ENCODE measurements at places on chromosomes 2 and 18.

DNA sequence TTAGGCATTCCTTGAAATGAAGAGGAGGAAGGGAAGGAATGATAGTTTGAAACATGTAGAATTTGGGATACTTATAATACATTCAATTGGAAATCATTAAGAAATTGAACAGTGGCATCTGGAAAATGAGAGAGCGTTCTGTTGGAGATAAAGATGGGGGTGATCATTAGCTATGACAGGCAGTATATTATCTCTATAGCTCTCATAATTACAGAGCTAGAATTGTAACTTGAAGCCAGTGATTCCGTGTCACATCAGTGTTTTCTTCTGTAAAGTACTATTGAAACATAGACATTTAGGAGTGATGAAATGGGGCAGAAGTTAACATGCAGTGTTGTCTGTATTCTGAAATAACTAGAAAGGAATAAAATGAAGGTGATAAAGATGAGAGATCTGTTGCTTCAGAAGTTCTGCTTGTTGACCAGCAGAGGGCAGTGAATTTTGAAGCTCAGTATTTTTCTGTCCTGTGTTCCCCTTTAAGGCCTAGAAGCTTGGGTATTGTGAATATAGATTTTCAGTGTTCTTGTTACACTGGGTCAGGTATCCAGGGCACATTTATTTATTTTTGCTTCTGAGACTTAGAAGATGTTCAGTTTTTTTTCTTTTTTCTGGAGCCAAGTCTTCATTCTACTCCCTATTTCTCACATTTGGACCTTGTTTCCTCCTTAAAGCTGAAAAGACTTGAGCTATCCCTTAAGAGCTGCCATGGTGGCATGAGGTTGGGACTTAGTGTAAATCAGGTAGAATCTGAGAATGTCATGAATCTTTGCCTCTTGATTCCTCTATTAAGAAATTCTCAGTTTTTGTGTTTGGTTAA, 157.4 kb downstream of the TAF4B start:
- no peak for DNase-seq

- DNase-seq, result no peak
Observed at GRCh38 chr2:38200598-38200997, 124.6 kb upstream of the CYP1B1 start.

DNA sequence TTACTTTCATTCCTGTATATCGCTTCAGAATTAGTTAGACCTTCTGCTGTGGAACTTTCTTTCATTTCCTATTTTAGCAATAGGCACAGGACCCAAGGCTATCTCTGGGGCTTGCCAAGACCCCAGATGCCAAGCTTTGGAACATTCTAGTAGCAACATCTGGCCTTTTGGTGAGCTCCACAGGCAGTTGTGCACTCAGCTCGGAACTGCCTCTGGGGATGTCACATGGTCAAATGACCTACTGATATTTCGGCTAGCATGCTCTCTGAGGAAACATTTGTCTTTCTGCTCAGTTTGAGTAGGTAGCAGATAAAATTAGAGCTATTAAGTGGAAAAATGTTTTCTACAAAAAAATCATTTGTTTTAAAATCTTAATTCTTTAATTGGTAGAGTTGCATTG, 76.6 kb upstream of the ITGA4 start:
- no peak for DNase-seq

- no peak for DNase-seq
Observed at GRCh38 chr2:48933828-48934497, 178.4 kb upstream of the LHCGR start.

DNA sequence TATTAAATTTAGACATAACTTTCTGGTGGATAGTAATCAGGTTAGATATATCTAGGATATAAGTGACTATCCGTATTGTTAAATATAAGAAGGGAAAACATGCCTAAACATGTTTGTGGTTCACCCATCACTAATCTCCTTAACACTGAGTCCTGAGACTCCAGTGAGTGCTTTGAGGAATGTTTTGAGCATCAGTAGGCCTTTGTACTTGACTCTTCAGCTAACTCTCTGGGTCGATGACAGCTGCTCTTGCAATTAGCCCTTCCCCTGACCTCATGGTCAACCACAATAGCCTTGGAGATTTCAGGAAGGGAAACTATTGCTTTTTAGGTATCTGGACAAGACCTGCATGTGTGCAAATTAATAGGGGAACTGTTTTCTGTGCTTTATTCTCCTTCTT, 716.8 kb downstream of the EPHA4 start:
- no peak for DNase-seq

DNA sequence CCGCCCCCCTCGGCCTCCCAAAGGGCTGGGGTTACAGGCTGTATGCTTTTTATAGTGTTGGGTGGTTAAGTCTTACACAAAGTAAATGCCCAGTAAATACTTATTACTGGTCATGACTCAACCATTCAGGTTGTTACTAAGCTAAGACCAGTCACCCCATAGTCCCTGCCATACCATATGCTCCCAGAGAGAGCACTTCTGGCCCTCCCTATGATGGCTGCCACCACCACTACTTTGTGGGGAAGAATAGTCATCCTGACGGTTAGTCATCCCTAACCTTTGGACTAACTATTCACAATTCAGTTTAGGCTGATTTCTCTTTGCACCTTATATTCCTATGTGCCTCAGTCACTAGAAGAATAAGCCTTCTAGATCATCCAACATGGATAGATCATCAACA, 42.0 kb upstream of the MSH2 start:
- no peak for DNase-seq

GRCh38 chr2:218980735-218981389, 4.1 kb downstream of the FEV start:
- DNase-seq, result no peak

DNA sequence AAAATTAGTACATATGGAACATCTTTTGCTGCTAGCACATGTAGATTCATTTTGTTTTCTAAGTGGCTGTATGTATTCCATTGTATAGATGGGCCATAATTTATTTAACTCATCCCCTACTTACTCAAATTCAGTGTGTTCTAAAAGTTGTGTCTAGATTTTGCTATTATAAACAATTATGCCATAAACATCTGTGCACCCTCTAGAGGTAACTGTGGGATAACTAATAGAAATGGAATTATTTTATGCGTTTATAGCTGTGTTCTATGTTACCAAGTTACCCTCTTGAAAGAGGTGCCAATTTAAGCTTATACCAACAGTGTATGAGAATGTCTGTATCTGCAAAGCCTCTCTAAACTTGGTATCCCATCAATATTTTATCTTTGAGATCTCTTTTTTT, 100.4 kb downstream of the MMADHC start:
- no peak for DNase-seq

DNA sequence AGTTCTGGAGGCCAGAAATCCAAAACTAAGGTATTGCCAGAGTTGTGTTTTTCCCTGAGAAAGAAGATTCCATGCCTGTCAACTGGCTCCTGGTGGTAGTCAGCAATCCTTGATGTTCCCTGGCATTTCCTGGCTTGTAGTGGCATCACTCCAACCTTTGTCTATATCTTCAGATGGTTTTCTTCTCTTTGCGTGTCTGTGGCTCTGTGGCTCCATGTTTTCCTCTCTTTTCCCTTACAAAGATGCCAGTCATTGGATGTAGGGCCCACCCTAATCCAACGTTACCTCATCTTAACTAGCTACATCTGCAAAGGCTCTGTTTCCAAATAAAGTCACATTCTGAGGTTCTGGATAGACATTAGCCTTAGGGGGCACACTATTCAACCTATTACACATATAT, 41.8 kb downstream of the SLC14A1 start:
- no peak for DNase-seq

DNA sequence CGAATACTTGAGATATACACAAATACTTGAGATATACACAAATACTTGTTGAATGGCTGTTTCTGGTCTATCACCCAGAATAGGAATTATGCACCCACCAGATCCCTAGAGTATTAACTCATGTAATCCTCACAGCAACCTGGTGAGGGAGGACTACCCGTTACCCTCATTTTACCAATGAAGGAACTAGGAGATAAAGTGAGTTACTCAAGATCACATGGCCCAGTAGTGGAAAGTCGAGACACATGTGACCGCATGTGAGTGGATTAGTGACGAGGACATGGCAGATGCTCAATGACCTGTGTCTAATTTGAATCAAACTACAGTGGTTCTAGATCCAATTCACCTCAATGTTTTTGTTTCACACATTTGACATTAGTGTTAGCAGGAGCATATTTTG, 2.4 kb downstream of the MOGAT1 start:
- DNase-seq, result no peak

DNA sequence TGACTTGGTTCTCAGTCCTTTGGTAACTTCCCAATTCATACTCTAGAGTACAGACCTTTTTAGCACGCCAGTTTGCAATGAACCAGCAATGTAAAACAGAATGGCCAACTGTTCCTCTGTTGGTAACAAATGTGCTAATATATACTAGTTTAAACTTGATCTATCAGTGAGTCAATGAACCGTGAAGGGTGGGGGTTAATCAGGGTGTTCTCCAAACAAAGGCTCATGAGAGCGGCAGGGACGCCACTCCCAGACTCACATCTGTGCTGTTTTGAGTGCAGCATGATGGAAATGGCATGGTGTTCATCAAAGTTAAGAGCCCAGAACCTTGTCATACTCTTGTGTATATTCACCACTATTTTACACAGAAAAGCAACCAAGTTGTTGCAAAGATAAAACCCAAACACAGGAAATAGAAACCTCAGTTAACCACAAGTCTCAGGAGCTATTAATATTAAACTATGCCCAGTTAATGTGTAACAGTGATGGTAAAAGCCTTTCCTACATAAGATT, 70.3 kb downstream of the CERKL start:
- DNase-seq, result no peak

GRCh38 chr2:61789807-61790602, 63.9 kb downstream of the FAM161A start:
- no peak for DNase-seq

DNA sequence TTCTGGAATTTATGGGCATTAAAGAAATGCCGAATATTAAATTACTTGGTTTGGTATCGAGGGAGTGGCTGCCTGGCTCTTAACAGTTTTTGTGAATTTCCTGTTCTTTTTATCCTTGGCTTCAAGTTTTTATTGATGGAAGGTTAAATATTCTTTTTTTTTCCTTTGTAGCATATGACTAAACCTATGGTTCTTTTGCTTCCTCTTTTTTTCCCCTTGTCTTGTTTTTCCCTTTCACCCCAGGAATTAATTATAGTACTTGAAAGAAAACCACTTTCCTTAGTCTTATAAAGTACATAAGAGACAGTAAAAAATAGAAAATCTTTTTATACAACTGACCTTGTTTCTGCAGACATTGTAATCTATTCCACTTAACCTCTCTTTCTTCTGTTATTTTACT, 42.4 kb downstream of the MGAT5 start:
- no peak for DNase-seq

GRCh38 chr2:45330637-45331409, 280.2 kb downstream of the SRBD1 start:
- DNase-seq, result no peak

DNA sequence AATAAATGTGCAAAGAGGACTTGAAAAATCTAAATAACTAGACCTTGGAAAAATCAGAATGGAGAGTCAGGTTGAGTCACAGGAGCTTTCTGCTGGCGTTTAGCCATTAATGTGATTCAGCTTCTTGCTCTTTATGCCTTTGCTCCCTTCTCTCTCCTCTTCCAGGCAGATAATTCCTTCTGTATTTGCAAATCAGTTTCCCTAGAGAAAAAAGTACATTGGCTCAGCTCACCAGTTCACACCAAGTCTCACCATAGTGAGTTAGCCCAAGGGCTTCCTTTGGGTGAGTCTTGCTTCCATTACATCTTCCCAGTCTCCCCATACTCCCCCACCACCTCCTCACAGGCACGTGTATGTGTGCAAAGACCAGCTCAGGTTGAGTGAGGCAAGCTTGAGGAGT, 73.6 kb downstream of the CYBRD1 start:
- no peak for DNase-seq

DNA sequence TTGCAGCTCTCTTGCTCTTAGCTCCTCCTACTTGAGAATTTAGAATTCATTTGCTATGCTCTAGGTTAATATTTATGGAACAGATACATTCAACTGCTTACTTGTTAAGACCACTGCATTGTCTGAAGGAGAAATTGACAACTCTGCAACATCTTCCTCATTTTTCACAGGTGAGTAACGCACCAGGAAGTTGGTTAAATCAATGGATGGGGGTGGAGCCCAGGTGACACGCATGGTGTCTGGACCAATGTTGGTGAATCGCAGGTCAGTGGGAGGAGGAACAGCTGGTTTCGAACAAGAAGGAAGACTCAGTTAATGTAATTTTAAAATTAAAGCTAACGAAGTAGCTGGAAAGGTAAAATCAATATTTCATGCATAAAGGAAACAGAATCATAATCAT, 44.3 kb downstream of the FN1 start:
- DNase-seq, result no peak

GRCh38 chr2:23904692-23905091, 22.2 kb downstream of the ATAD2B start:
- DNase-seq, result no peak

GRCh38 chr2:173574324-173575112, 219.8 kb downstream of the CDCA7 start:
- no peak for DNase-seq

GRCh38 chr2:112777036-112777435, 7.3 kb downstream of the IL1A start:
- DNase-seq, result no peak

- no peak for DNase-seq
Observed at GRCh38 chr2:30765191-30765590, 42.1 kb downstream of the CAPN13 start.

GRCh38 chr18:26335156-26335555, 108.9 kb downstream of the TAF4B start:
- no peak for DNase-seq

DNA sequence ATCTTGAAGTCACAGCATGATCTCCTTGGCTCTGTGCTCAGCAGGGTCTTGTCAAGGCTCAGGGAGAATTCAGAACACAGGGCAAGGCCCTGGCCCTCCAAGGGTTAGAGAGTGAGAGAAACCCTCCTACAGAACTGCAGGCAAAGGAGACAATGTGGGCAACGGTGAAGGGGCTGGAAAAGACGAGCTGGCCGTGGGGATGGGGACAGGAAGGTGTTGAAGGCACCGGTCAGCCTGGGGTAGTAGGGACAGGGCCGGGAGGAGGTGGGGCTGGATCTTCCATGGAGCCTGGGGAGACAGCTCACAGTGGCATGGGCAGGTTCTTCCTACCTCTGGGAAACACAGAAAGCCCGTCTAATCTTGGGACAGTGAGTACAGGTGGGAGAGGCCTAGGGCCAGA, 92.2 kb upstream of the MCFD2 start:
- DNase-seq, result no peak

DNA sequence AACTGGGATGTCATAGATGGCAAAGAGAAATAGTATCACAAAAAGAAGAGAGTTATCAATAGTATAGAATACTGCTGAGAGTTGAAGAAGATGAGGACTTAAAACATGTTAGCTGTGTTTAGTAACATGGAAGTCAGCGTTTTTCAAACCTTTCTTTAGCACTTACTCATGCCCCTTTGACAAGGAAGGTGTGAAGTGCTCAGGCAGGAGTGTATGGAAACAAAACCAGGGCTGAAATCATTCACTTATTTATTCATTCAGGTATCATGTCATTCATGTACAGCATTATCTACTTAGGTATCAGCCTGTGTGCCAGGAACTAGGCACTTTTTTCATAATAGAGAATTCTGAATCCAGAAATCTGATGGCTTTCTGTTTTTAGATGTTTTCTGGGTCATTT, 27.2 kb downstream of the CD28 start:
- no peak for DNase-seq

Measured in stimulated activated CD8-positive, alpha-beta memory T cell treated with anti-CD3 and anti-CD28 coated beads, Interleukin-7, amount 100 ng/mL, for 1 hour (primary cell).